DMS79 treated with DMSO at 0.1 percent for 48 hours (cell line): ENCODE measurements at places on chromosomes 12 and 14.

DNA sequence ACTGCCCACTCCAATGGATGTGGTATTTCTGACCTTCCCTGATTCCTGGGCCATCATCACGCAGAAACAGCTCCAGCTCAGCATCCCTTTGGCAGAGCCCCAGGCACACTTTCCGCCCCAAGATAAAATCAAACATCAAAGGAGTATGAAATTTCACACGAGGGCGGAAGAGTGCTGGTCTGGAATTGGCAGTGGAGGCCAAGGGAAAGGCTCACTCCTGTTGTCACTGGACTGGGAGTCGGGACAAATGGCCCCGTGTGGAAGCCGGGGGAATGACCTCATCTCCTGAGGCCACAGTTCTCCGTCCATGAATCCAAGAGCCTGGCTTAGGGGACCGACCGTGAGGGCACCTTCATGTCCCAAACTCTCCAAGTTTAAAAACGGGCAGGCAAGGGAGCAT, 40.9 kb downstream of the FZD10 start:
- no peak for DNase-seq

DNA sequence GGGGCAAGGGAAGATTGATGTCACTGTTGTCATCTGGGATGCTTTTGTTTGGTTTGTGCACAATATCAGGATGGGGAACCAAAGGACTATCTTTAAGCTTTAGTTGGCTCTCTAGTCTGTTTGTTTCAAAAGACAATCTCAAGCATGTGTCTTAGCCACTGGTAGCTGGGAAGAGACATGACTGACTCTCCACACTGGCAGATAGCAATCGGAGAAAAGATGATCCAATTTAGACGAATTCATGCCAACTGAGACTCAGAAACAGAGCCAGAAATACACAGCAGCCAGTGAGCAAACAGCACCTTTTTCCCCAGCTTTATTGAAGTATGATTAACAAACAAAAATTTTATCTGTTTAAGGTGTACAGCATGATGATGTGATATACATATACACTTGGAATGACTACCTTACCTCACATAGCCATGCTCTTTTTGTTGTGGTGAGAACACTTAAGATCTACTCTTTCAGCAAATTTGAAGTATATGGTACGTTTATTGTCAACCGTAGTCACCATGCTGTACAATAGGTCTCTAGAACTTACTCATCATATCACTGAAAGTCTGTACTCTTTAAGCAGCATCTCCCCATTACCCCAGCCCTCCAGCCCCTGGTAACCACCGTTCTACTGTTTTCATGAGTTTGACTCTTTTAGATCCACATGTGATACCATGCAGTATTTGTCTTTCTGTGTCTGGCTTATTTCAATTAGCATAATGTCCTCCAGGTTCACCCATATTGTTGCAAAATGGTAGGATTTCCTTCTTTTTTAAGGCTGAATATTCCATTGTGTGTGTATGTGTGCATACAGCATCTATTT, 50.6 kb downstream of the DUSP16 start:
- no peak for DNase-seq

DNA sequence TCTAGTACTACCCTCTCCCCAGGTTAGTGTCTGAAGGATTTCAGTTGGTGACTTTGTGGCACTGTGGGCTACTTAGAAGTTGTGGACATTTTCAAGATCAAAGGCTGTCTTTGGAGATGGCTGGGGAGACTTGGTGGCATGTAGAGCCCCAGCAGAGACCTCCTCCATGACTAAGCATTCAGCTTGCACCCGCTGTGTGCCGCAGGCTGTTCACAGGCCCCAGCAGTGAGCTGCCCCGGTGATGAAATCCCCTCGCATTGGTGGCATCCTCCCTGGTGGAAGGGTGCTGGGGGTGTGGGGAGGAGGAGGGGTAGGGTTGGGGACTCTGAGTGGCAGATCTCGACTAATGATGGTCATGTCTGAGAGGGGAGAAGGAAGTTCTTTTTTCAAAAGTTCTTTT, 173.9 kb downstream of the TSPAN9 start:
- no peak for DNase-seq

DNA sequence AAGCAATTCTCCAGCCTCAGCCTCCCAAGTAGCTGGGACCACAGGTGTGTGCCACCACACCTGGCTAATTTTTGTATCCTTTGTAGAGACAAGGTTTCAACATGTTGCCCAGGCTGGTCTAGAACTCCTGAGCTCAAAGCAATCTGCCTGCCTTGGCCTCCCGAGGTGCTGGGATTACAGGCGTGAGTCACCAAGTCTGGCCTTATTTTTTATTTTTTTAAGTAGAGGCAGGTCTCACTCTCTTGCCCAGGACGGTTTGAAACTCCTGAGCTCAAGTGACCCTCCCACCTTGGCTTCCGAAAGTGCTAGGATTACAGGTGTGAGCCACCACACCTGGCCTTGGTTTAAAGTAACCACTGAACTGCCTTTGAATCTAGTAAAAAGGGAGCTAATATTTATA, 56.8 kb downstream of the SPPL3 start:
- no peak for DNase-seq

DNA sequence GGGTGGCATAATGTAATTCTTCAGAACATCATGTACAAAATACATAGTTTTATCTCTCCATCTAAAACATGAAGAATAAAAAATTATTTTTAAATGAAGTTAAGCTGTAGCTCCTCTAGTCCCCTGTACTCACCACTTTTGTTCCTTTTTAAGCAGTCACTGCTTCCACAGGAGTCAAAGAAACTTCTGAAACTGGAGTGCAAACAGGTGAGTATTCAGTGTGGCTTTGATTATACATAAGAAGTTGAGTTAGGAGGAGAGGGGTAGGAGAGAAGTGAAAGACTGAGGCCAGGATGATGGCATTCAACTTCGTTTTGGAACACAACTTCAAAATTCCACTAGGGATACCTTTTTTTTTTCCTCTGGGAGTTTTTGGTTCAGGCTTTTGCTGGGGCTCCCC, 131.4 kb upstream of the CNTN1 start:
- DNase-seq: no peak

GRCh38 chr12:20711846-20712245, 16.7 kb downstream of the SLCO1C1 start:
- no peak for DNase-seq

DNA sequence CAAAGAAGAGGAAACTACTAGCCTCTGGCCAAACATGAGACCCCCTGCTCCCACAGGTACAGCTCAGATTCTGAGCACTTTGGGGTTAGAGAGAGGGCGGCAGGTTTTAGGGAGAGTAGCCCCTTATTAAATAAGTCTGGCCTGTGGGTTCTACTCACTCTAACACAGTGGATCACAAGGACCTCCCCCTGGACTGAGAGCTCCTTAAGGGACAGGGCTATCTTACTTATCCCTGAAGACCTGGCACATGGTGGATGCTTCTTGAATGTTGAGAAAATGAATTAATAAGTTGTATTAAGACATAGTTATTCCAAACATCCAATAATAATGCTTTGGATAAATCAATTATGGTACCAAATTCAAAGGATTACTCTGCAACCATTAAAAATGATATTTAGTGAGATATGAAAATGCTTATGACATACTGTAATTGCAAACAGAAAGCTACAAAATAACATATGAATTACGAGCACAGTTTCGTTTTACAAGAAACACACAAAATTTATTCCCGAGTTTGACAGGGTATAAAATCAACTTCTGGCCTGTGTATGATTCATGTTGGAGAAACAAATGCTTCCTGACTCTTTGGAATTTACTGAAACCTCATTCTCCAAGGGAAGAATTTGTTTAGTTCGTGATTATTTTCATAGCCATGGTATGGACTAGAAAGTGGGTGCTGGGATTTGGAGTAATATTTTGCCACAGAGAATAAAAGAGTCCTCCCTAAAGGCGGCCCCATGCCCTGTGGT, 59.3 kb upstream of the BDKRB2 start:
- no peak for DNase-seq

GRCh38 chr14:35877276-35877675, 51.1 kb downstream of the BRMS1L start:
- no peak for DNase-seq

- DNase-seq: peak; percentile 97
These were observed at the start of gene ANGEL1 for GRCh38 chr14:76812422-76813383. Gene ANGEL1, minus strand, starts transcription at chr14:76812882. Its CDS starts 55 bp downstream, at chr14:76812827.

DNA sequence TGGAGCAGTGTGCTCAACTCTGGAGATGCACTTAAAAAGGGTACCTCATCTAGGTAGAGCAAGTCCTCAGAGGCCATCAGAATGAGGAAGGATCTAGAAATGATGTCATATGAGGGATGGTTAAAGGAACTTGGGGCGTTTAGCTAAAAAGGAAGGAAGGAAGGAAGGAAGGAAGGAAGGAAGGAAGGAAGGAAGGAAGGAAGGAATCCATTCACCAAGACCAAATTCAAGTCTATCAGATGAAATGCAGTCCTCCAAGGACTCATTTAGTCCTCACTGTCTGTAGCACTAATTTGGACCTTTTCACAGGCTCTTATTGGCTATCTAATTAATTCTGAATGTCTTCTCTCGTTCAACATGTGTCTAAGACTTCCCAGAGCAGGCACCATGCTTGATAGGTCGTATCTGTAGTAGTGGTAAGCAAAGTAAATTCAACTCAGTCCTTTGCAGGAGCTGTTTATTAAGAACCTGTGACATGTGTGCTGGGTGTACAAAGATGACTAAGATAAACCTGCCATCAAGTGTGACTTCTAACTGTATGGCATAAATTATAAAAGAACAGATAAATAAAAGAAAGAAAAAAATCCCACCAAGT, 63.5 kb downstream of the LLPH start:
- DNase-seq: no peak

- DNase-seq: no peak
These were observed 31.8 kb upstream of the CLEC4E start for GRCh38 chr12:8572507-8572906.

DNA sequence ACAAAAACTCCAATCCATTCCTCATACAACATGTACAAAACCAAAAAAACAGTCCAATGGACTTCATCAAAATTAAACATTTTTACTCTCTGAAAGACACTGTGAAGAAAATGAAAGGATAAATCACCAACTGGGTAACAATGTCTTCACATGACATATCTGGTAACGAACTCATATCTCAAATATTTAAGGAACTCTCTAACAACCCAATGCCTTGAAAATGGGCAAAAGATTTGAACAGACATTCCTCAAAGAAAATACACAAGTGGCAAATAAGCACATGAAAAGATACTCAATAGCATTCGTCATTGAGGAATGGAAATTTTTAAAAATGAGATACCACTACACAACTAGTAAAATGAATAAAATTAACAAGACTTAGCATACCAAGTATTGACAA, 198.7 kb upstream of the RASSF8 start:
- DNase-seq: no peak

- peak; percentile 74 for DNase-seq
These were observed 71.9 kb downstream of the CRACR2A start for GRCh38 chr12:3680919-3681594.

GRCh38 chr12:111773801-111774551, 7.2 kb downstream of the ALDH2 start:
- DNase-seq: no peak

GRCh38 chr12:82099216-82099615, 259.0 kb downstream of the CCDC59 start:
- no peak for DNase-seq

DNA sequence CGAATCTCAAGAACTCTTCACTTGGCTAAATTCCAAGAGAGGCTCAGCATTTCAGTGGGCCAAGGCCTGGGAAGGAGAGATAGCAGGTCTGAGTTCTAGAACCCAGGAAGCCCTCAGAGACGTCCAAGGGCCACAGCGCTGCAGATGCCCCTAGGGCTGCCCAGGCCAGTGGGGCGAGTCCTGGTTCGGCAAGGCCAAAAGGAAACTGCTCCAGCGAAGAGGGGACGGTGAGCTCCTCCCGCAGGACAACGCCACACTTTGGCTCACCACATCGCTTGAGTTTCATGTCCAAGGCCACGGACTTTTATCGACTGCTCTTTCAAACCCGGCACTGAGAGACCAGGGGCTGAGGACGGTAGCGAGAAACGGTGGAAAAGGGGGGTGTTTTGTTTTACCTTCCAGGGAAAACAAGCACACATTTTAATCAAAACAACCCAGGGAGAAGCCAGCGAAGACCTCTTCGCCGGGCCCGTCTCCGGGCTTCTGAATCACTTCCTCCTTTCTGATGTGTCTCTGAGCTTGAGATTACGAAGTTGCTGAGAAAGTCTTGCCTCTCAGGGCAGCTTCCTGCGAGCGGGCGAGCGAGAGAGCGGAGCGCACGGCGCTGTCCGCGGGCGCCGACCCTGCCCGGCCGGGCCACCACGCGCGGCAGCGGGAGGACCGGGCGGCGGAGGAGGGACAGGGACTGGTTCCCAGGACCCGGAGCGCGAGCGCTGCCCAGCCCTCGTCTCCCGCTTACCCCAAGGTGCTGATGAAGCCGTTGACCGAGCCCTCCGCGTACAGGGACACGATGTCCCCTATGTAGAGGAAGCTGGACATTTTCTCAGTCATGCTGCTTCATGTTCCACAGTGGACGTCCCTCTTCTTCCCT, 808 bp downstream of the ITPR2 start:
- peak; percentile 43 for DNase-seq

GRCh38 chr12:94603434-94604365, 46.7 kb downstream of the TMCC3 start:
- no peak for DNase-seq

DNA sequence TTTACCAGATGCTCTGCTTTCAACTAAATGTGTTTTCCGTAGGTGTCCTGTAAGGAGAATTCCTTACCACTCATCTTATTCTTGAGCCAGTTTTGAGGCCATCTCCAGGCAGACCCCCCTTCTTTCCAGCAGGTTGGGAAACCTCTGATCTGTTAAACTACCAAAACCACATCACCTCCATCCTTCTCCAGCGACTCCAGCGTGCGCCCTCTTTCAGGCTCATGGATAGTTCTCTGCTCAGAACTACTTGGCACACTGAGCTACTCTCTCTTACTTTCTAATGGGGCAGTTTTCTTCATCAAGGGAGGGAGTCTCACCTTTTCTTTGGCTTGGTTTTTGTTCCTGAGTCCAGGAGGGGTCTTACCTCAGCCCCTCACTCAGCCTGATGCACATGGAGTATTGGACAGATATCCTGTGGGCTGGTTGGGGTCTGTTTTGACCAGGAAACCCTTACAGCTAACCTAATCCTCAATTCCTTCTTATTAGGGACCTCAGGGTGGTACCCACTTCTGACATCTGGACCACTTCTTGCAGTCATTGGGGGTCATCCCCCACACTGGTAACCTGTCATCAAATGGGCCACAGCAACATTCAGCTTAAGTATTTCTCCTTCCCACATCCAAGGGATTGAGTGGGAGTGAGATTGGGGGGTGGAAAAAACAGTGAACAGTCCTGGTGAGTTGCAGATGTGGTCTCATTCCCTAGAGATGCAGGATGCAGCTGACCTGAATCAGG, 5.2 kb downstream of the DHRS2 start:
- DNase-seq: no peak

- peak; percentile 74 for DNase-seq
These were observed 34.2 kb upstream of the DEGS2 start for GRCh38 chr14:100193417-100194357.
